Urothelium cell line (cell line): ENCODE measurements at places on chromosomes 5 and 9.
A peak's percentile ranks its signal among the peaks of the same experiment; 100 is the strongest.

DNA sequence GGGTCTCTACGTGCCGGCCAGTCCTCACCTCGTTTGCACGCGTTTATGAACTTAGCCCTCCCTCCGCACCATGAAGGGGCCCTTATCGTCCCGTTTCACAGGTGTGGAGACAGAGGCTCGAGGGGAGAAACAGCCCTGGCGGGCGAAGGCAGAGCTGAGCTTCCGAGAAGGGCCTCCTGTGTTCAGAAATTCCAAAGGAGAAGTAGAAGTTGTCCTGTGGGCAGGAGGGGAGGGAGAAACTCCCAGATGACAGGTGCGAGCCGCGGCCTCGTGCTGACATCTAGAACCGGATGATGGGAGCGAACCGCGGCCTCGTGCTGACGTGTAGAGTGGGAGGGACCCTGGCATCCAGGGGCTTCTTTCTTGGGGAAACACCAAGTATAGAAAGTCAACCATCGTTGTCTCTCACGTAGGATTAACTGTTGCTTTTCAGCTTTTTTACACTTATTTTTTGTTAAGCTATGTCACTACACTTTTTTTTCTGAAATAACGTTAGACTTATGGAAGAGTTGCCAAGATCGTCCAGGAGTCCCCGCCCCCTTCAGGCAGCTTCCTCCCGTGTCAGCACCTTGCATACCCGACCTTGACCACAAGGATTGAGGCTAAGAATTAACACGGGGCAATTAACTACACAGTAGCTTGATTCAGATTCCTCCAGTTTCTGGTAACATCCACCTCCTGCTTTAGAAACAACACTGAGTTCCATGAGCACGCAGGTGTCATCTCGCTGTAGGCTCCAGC lies 42.8 kb upstream of the NKD2 start:
- no peak for DNase-seq

GRCh38 chr5:128196791-128197190 lies 113.2 kb downstream of the SLC12A2 start:
- DNase-seq = no peak

- peak; percentile 13 for DNase-seq
These were observed 104.3 kb downstream of the GNAQ start for GRCh38 chr9:77927265-77927664.

DNA sequence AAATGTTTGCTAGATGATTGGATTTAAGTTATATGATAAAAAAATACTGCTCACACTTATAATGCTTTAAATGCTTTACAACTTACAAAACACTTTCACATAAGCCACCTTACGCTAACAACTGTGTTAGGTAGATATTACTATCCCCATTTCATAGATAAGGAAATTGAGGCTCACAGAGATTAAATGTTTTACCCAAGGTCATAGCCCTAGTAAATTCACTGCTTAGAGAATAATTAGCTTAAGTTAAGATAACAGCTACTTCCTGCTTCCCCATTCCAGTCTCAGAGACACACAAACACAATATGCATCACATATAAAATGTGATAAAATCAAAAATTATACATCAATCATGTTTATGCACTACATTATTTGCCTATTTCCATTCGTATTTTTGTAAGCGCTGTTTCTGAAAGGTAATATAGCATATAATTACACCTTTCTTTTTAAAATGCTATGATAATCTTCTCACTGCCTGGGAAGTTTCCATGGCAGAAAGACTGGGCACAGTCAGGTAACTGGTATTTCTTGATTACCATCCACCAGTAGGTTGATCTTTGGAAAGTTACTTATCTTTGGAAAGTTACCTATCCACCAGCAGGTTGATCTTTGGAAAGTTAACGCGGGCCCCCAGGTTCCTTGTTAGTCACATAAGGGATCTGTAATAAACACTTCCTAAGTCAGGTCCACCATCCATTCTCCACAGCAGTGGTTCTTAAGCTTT lies 101.1 kb downstream of the NFIB start:
- no peak for DNase-seq

DNA sequence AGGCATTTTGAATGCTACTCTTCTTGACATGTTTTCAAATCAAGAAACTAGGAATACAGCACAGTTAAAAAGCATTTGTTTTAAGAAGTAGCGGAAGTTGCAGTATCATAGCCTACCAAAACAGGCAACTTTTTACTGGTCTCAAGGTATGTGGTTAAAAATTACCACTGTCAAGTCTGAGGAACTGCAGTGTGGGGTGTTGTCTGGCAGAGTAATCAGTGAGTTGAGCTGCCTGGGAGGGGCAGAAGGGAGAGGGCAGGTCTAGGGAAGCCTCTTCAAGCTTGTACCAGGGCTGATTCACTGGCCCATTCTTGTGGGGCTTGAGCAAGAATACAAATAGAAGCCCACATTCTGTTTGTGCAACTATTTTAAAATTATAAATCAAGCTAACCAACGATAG lies 42.4 kb upstream of the SV2C start:
- no peak for DNase-seq

- no peak for DNase-seq
These were observed 60.0 kb upstream of the RARS1 start for GRCh38 chr5:168426007-168426863.

DNA sequence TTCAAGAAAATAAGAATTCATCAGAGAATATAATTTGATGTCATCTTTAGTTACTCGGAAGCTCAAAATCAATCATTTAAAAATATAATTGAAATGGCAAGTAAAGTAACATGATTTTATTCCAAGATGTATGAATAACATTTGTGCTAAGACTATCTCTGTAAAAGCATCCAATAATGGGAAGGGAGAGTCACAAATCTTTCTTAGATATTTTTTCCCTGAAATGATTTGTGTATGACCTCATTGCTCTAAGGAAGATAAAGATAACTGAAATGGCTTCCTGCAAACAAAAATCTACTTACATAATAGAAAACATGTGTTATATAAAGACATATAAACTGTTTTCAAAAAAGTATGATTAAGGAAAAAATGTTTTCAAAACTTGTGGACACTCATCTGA lies 97.4 kb upstream of the FGF10 start:
- DNase-seq = no peak

GRCh38 chr5:62231576-62231975 lies 74.4 kb upstream of the KIF2A start:
- DNase-seq = no peak

DNA sequence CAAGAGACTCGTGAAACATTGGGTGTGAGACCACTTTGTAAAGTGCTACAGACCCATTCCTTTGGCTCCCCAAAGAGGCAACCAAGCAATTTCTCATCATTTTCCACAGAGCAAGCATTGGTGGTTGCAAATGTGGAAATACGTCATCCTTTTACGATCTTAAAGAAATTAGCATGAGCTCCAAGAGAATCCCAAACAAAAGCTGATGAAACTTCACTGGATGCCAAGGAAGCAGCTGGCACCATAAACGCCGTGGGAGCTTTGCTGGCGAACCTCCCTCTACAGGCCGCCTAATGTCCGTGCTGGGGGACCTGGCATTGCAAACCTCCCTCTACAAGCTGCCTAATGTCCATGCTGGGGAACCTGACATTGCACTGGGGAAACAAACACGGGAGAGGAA lies 432.4 kb downstream of the ACTL7B start:
- no peak for DNase-seq

GRCh38 chr9:108083160-108083750 lies 593.7 kb upstream of the KLF4 start:
- no peak for DNase-seq

- no peak for DNase-seq
These were observed 97.6 kb downstream of the CDH10 start for GRCh38 chr5:24547132-24547531.

DNA sequence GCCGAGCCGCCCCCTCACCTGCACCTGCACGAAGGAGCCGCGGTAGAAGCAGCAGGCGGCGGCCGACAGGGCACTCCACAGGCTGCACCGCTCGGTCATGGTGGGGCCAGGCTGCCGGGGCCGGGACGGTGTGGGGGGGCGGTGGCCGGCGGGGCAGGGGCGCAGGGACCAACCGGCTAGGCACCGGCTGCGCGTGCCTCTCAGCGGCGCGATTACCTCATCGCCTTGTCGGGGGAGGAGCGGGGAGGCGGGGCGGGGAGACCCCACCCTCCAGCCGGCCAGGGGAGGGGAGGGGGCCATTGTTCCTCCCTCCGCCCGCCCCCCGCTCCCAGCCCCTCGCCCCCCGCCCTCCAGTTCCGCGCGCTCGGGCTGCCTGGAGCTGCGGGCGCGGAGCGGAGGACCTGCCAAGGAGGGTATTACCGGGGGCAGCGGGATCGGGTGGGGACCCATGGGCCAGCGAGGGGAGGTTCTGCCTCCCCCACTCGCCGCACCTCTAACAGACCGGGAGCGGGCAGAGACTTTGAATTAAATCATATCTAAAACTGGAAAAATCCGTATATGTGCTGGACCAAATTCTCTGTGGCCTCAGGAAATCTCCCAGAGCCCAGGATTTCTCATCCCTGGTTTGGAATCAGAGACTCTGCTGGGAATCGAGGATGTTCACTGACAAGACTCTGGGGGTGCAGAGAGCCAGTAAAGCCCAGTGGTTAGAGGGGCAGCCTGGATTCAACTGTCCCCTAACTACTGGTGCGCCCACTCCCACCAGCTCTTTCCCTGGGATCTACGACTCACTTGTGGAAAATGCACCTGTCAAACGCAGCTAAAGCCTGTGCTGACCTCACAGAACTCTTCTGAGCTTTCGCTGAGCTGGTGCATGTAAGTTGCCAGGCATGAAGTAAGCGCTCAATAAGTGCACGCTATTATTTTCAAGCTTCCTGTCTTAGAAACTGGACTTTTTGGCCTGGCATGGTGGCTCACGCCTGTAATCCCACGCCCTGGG lies 20.3 kb upstream of the TOR2A start:
- DNase-seq = no peak

DNA sequence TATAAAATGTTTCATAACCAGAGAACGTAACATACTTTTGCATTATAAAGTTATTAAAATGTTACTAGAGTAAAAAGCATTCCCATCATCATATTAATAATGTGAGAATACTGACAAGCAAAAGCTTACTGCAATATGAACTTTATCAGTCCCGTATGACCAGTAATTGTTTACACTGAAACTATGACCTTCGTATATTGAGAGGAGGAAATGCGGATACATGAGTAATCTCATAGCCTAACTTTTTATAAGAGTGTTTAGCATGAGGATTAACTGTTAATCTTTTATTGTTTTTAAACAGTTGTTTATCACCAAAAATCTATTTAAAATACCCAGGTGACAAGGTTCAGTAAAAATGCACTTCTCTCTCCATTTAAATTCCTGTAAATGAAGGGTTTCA lies 272.4 kb downstream of the SLF1 start:
- DNase-seq = no peak

DNA sequence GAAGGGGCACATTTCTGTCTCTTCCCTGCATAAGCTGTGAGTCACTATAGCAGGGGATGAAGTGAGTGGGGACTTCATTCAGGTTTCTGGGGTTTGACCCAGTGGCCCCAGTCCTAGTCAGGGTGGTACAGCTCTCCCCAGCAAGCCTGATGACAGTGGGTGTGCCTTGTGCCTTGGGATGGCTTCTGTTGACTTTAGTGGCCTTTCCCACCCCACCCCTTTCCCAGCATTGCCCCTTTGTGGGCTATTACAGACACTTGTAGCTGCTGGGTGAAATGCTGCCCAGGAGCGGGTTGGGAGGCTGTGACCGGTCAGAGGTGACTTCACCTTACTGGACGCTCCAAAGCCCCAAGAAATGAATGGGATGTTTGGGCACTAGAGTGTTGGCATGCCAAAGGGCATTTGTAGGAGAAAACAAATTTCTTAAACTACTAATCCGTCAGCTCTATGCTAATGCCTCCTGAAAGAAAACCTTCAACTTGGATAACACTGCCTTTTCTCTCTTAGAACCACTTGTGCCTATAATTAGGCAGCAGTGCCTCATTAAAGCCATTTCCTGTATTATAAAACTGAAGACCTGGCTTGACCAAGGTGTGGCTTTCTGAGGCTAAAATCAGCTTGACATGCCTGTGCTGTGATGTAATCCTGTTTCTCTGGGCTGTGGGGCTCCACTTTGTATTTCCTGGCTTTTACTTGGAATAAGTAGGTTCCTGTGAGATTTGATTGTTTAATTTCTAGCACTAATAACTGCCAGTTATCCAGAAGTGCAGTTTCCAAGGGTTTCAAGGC lies 119.0 kb upstream of the SLC25A48 start:
- peak; percentile 51 for DNase-seq

GRCh38 chr9:70517926-70518610 lies 103.6 kb upstream of the KLF9 start:
- no peak for DNase-seq

- DNase-seq = no peak
These were observed 23.8 kb downstream of the GABRG2 start for GRCh38 chr5:162091336-162091735.

DNA sequence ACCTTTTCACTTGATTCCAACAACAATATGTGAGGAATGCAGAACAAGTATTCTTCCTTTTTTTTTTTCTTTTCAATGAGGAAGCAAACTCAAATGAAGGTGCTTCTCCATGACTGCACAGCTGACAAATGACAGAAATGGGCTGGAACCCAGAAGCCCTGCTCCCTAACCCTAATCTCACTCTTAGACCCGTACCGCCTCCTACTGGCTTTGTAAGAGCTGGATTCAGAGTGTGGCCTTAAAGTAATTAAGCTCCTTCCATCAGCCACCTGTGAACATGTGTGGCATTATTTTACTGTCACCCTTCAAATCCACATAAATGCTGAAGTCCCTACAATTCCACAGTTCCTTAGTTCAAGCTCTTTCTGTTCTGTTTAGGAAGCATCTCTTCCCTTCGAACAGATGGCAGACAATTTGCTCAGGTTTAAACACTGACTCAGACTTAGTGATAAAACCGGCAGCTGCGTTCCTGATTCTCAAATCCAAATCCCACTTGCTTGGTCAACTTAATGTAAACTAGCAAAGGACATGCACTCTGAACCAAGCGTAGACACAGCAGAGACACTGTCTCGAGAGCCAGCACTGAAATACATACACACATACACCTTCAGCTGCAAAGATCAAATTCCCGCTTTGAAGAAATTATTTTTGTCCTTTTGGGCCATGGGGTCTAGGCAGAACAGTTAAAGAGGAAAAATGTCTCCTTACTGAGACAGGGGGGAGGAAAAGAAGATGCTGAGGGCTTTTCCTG lies 316.7 kb upstream of the TLE4 start:
- no peak for DNase-seq

GRCh38 chr5:107806705-107807104 lies 136.0 kb upstream of the EFNA5 start:
- peak; percentile 80 for DNase-seq

DNA sequence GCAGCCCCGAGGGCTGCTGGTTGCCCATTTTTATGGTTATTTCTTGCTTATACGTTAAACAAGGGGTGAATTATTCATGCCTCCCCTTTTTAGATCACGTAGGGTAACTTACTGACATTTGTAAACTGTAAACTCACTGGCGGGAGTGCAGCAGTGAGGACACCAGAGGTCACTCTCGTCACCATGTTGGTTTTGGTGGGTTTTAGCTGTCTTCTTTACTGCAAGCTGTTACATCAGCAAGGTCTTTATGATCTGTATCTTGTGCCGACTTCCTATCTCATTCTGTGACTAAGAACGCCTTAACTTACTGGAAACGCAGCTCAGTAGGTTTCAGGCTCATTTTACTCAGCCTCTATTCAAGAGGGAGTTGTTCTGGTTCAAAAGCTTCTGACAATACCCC lies 155.0 kb upstream of the PRDM9 start:
- no peak for DNase-seq

GRCh38 chr5:137636830-137637714 lies 98.8 kb downstream of the KLHL3 start:
- DNase-seq = no peak
